ENCODE measurements at places on chromosomes 7 and 10. TPM values are rescaled to one million over a fixed set of nuclear protein-coding genes. Genes with fewer than 3 reads are reported as not detected.

DNA sequence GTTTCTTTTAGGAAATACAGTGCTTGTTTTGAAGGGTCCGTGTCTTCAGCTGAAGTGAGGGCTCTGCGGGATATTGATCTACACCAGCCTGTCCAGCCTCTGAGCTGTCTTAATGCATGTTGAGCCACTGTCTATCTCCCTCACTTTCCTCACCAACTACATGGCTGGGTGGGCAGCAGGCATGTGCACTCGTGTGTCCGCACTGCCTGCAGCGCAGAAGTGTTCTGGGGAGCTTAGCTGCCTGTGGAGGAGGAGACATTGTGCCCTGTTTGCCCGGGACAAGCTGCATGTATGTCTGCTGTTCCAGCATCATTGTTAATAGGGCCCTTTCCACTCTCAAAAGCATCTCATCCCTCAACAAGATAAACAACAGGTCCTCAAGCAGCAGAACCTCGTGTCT lies 133.1 kb upstream of the EEPD1 start:
- no peak for DNase-seq

The IDI2 gene
- polyA plus RNA-seq: 0.14 TPM

DNA sequence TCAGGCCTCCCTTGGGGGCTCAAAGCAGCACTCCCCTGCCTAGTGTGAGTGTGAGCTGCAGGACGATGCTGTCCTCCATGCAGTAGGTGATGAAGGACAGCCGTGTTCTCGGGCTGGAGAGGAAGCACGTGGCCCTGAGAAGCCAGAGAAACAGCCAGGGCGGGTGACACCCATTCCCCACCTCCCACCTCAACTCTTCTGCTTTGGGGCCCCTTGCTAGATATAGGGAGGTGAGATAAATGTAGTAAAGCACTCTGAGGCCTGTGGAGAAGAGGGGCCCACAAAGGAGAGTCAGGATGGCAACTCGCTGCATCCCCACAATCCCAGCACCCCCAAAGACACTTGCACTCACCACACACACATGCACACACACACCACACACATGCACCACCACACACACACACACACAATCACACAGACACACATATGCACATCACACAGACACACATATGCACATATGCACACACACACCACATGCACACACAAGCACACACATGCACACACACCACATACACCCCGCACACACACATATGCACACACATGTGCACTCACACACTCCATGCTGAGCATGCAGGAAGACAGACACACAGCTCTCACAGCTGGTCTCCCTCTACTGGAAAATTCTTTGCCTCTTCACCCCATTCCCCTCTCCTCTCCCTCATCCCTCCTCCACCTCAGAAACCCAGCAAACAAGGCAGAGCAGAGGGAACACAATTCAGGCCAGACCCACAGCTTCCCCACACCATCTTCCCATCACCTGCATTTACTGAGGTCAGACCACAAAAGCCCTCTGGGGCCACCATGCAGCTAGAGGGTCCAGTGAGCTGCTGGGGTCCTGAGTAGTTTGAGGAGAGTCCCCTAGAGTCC lies 30.5 kb downstream of the ANXA8 start:
- no peak for DNase-seq

DNA sequence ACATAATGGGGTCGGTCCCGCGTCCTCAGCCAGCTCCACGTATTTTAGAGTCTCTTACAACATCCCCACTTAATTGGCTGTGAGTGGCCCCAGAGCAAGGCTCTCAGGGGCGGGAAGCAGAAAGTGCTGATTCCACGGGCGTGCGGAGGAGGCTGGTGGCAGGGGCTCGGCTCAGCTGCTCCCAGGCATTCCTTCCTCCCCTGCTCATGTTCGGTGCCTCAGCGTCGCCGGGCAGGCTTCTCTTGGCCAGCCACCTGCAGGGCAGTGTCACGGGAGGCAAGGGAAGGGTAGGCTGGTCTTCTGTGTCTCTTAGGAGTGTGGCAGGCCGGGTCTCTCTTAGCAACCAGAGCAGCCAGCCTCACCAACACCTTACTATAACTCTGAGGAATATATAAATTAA lies 33.8 kb downstream of the IL15RA start:
- DNase-seq: no peak

DNA sequence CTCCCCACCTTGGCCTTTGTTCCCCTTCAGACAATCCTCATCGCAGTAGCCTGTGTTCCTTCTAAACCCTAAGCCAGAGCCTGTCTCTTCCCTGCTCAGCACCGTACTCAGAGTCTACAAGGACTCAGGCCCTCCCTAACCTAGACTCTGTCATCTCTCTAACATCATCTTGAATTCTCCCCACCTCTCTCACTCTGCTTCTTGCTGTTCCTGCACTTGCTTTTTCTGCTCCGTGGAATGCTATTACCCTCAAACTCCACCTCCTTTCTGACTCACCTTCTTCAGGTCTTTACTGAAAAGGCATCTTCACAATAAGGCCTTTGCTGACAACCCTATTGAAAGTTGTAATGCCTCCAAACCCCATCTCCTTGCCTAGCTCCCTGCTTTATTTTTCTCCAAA lies 141.0 kb downstream of the DKK1 start:
- DNase-seq: no peak

GRCh38 chr7:3710531-3710930 lies 409.5 kb downstream of the SDK1 start:
- no peak for DNase-seq

- no peak for DNase-seq
Observed at GRCh38 chr10:13681095-13681494, 94.3 kb downstream of the PRPF18 start.

GRCh38 chr10:125911145-125911544 lies 14.8 kb downstream of the FANK1 start:
- no peak for DNase-seq

- no peak for DNase-seq
Observed at GRCh38 chr7:114439581-114439980, 25.0 kb downstream of the FOXP2 start.

- no peak for DNase-seq
Observed at GRCh38 chr7:18555120-18555519, 59.6 kb downstream of the HDAC9 start.

DNA sequence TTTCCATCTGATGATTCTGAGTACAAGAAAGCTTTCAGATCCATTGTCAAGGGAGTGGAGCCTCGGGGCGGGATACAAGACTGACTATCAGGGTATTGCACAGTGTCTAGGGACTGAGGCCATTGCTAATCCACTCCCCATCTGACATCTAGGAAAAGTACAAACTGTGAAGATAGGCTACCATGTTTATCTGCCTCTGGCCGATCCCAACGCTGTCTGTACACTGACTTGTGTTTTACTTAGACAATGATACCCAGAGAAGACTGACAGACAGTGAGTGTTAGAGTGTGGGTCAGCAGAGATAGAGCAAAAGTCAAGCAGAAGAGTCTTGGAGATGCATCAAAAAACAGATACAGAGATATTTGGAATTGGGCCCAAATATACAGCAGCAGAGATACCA lies 3.1 kb upstream of the SLC13A4 start:
- DNase-seq: no peak

The MMP21 gene
- 0.40 TPM for polyA plus RNA-seq

- DNase-seq: no peak
Observed at GRCh38 chr7:107960272-107960671, 42.7 kb downstream of the LAMB1 start.

- no peak for DNase-seq
Observed at GRCh38 chr10:13741438-13741837, 154.7 kb downstream of the PRPF18 start.

- no peak for DNase-seq
Observed at GRCh38 chr10:123229927-123230630, 75.9 kb downstream of the BUB3 start.

DNA sequence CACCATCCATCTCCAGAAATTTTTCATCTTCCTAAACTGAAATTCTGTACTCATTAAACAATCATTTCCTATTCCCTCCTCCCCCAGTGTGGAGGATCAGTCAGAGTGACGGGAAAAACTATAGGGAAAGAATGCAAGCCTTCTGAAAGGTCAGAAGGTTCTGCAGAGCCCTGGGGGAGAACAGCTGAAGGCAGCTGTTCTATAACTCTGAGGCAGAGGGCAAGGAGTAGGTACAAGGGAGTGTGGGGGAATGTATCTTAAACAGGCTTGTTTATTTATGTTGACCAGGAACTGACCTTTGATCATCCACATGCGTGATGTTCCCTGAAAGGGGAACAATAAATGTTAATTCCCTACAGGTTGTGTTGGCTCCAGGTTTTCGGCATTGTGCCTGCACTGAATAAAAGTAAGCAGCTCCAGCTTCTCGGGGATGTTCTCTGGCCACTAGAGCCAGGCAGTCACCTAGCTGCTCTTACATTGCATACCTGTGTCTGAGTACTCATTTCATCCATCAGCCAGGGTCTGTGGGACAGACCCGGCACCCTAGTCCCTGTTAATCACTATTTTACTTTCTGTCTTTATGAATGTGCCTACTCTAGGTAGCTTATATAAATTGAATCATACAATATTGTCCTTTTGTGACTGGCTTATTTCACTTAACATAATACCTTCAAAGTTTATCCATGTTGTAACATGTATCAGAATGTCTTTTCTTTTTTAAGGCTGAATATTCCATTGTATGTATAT lies 5.8 kb downstream of the IFIT1 start:
- DNase-seq: no peak

DNA sequence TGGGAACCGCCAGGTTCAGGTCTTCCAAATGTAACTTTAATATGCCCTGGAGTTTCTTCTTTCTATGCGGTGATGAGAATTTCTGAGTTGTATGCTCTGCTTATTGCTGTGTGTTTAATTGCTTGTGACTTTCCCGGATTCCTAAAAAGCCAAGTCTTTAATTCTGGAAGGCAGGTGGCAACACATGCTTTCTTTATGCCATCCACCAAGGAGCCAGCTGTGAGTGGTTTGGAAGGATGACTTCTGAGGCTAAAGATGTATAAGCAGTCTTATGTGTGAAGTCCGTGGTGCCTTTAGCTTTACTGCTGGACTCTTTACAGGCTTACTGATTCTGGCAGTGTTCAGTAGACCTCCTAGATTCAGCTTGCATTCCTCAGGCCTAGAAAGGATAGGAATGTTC lies 3.1 kb downstream of the SDK1 start:
- DNase-seq: no peak

The TRIM50 gene
- polyA plus RNA-seq: 0.67 TPM

DNA sequence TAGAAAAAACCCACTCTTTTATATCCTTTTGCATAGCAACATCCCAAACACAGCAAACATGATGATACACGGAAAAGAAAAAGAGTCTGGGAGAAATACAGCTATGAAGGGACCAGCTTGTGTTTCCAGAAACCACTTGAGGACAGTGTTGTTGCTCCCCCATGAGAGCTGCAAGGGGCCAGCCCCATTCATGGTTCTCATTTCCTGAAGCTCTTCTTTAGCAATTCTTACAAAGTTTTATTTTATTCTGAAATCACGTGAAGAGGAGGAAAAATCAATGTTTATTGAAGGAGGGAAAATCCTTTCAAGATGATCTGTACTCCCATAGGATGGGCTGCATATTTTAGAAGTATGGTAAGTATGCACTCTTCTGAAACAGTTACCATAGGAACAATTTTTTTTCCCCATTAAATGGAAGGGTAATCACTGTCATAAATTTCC lies 17.5 kb upstream of the PRTFDC1 start:
- DNase-seq: no peak

All from forelimb muscle (tissue), 1 donor.